Esophagus (tissue), 2 donors: ENCODE measurements at places on chromosomes 4 and X. TPM values are rescaled to one million over a fixed set of nuclear protein-coding genes. Genes with fewer than 3 reads are reported as not detected.

The CXorf65 gene
- 0.34 TPM for polyA plus RNA-seq

The RGN gene
- polyA plus RNA-seq: 1.1 TPM

The SMIM20 gene
- 15.9 TPM for polyA plus RNA-seq

The NAT8L gene
- 0.02 TPM for polyA plus RNA-seq

The EMCN gene
- polyA plus RNA-seq: 2.1 TPM
